Astrocyte (in vitro differentiated cells and primary cell): ENCODE measurements at places on chromosomes 2 and 18.

DNA sequence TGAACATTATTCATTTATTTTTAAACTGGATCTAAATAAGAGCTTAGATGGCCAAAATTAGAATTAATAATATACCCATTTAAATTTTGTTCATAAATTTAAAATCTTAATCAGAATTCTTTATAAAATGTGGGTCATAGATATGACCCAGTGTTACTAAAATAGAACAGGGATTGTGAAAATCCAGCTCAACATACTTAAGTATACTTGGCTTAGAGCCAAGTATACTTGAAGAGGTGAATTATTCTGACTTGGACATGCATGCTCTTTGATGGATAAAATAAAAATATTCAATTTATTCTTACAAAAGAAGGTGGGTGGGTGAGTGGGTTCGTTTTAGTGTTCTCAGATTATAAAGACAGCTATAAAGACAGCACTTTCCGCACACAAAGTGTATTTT lies 70.7 kb downstream of the SPOPL start:
- DNase-seq = no peak

DNA sequence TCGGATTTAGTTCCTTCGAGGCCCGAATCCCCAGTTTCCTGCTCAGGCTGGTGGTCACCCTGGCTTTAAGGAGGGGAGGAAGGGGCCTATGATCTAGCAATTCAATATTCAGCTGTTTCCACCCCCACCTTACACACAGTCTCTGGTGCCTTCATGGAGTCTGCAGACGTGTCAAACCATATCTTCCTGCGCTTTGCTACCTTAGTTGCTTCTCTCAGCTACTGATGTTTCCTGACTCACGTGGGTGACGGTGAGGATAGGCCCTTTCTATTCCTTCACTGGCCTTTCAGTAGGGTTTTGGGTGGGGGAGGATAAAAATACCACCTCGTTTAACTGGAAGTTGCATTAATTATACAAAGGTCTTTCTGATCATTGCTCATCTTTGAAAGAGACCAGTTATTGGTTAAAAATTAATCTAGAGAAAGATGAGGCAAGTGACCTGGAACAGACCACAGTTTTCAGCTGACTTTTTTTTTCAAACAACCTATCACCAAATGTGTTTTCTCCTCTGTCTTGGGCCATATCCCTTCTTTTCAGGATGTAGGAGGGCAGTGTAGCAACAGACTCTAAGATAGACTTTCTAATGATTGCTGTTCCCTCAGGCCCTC lies 49.7 kb downstream of the SH2D6 start:
- DNase-seq = no peak

GRCh38 chr2:207091928-207092327 lies 73.8 kb downstream of the KLF7 start:
- no peak for DNase-seq

GRCh38 chr18:48829443-48830149 lies 121.2 kb downstream of the SMAD7 start:
- DNase-seq = no peak

- DNase-seq = no peak
Observed at GRCh38 chr18:5142131-5142530, 54.9 kb downstream of the AKAIN1 start.

DNA sequence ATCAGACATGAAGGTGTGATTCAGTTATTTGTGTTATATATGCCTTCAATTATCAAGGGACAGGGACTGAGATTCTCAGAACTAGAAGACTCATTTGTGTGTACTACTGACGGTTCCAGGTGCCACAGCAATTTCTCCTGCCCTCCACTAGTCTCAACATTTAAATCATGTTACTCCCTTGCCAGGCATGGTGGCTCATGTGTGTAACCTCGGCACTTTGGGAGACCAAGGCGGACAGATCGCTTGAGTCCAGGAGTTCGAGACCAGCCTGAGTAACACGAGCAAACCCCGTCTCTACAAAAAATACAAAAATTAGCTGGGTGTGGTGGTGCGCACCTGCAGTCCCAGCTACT lies 1.1 kb downstream of the CNDP2 start:
- DNase-seq = no peak

- DNase-seq = no peak
Observed at GRCh38 chr2:75540994-75541393, 19.7 kb downstream of the EVA1A start.

DNA sequence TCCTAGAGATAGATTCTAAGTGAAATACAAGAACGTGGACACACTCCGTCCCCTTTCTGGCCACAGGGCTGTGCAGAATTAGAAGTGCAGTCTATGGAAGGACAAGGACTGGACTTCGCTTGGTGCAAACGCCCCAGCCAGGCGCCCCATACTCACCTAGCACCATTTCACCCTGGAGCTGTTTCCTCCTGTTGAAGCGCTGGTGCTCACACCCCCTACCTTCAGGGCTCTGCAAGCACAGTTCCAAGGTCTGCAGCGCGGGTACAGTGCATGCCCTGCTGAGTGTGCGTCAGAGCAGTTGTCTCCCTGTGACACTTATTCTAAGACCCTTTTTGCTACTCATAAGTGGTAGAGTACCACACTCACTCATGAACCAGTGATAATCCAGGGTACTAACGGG lies 3.0 kb downstream of the HPCAL1 start:
- DNase-seq = no peak

GRCh38 chr2:55838653-55839052 lies 84.9 kb downstream of the EFEMP1 start:
- no peak for DNase-seq

GRCh38 chr2:229416116-229416694 lies 145.1 kb upstream of the PID1 start:
- DNase-seq = peak; percentile 47

DNA sequence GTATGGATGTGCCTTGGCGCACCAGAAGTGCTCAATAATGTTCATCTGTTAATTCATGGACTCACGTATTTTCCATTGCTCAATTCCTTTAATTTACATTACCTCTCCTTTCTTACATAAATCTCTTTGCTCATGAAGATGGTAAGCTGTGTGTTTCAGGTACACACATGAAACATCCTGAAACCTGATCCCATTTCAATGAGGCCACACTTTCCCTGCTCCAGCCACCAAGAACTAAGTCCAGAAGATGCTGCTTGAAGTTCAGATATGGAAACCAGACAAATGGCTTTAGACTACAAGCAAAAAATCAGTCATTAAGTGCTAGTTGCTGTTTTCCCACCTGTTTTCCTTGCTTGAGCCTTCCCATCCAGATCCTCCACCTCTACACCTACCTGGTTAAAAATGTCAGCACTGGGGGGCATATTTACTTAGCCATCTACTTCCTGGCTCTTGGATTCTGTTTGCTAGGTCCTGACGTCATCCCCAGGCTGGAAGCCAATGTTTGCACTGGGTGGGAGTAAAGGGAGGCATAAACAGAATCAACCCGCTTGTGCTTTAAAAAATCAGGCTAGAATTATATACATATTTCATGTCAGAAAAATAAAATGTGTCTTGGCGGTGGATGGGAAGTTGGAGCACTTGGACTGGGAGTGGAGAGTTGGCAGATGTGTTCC lies 309.7 kb downstream of the OSR1 start:
- DNase-seq = no peak

DNA sequence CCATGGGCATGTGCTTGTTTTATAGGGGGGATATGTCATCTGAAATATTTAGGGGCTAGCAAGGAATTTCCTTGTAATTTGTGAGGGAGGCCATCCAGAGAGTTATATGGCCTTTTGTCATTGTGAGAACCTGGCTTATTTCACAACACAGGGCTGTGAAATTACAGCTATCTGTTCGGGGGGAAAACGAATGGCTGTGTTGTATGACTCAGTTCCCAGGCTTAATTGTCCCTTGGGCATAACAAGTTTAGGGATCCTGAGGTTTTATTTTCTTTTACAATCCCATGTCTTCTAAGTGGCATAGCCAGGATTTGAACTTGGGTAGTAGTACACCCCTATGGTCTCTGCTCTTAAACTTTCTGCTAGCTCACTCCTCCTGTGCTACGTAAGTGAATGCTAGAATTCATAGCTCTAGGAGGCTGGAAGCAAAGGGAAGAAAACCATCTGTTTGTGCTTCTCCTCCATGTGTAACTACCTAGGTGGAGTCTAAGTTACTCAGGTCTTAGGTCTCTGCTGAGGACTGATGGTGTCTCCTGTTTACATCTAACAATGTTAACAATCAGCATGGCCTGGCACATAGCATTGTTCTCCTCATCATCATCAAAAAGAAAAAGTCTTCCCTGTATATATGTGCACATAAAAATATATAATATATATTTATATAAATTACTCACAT lies 53.8 kb downstream of the SKA1 start:
- DNase-seq = no peak
